RPMI7951 (cell line): ENCODE measurements at places on chromosomes 5 and 9. TPM values are rescaled to one million over a fixed set of nuclear protein-coding genes. Genes with fewer than 3 reads are reported as not detected.

Gene CCDC192
- not detected in 2 replicates for total RNA-seq

GRCh38 chr5:18811661-18812060 lies 1176.3 kb downstream of the CDH18 start:
- DNase-seq, result no peak

DNA sequence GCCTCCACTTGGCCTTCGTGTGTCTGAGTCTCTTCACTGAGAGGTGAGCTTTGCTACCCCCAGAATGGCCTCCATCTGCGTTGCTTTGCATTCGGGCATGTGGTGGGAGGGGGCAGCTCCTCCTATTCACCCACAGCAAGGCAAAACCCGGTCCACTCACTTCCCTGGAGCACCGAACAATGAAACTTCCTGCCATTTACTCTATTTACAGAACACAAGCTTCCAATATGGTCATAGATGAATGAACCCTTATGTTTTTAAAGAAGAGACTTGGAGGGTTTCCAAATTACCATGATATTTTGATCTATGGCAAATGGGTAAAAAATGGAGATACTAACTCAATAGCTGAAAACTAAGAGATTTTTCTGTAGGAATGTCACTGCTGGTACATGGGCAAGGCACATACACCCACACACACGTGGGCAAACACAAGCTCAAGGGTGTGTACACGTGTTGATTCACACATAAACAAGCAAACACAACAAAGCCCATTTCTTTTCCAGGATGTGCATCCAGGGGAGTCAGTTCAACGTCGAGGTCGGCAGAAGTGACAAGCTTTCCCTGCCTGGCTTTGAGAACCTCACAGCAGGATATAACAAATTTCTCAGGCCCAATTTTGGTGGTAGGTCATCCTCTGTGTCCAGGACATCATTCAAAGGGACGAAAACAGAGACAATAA lies 5.2 kb downstream of the GABRP start:
- no peak for DNase-seq

DNA sequence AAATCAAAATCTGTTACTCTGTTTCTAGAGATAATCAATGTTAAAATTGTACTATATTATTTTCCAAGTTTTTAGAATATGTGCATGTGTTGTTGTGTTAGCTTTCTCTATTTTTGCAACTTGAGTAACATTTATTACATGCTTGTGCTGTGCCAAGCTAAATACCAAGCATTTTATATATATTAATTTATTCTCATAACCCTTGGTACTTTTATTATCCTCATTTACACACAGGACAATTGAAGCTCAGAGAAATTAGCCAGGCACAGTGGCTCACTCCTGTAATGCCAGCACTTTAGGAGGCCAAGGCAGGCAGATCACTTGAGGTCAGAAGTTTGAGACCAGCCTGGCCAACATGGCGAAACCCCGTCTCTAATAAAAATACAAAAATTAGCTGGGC lies 254.0 kb upstream of the DMRT1 start:
- no peak for DNase-seq
